ENCODE measurements at places on chromosomes 7 and 10. TPM values are rescaled to one million over a fixed set of nuclear protein-coding genes. Genes with fewer than 3 reads are reported as not detected.

- no peak for DNase-seq
- H3K27ac ChIP-seq, result no peak overlapping the region
- no peaks in the 10 kb centered on the region for H3K36me3 ChIP-seq
- no peaks in the 10 kb centered on the region for H3K27me3 ChIP-seq
- peaks cover 29% of the 10 kb centered on the region for H3K4me1 ChIP-seq
Observed at GRCh38 chr7:74584160-74584954, 73.2 kb upstream of the GTF2I start.

DNA sequence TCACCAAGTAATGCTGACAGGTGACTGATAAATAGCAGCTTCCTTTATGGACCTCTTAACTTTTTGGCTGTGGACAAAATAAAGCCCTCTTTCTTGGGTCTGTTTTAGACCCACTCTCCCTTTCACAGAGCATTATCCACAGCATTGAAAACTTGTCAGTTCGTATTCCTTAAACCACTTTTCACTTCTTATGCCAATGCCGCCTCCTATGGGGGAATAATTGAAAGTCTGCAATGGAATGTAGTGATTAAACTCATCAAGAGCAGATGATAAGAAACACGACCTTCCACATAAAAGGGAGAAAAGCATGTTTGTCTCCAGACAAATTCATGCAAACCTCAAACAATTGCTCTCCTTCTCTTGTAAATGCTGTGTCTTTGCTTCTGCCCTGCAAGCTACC is 153.4 kb downstream of the SORCS1 start:
- no peak overlapping the region for H3K4me3 ChIP-seq
- no peak overlapping the region for H3K27ac ChIP-seq
- H3K36me3 ChIP-seq, result no peaks in the 10 kb centered on the region
- H3K4me1 ChIP-seq, result no peaks in the 10 kb centered on the region

- no peaks in the 10 kb centered on the region for H3K27me3 ChIP-seq
- H3K4me3 ChIP-seq, result no peak overlapping the region
- H3K36me3 ChIP-seq, result no peaks in the 10 kb centered on the region
- H3K27ac ChIP-seq, result no peak overlapping the region
- DNase-seq, result no peak
Observed at GRCh38 chr7:41910940-41911600, 208.2 kb upstream of the INHBA start.

GRCh38 chr7:96179837-96180236 is 142.1 kb downstream of the SLC25A13 start:
- no peak for DNase-seq
- peaks cover 59% of the 10 kb centered on the region for H3K36me3 ChIP-seq
- no peak overlapping the region for H3K4me3 ChIP-seq
- no peak overlapping the region for H3K27ac ChIP-seq
- H3K4me1 ChIP-seq, result no peaks in the 10 kb centered on the region
- H3K27me3 ChIP-seq, result no peaks in the 10 kb centered on the region

The TAS2R16 gene
- not detected for total RNA-seq

The COL13A1 gene
- 13.5 TPM for total RNA-seq

GRCh38 chr7:75642810-75643486 is 95.8 kb downstream of the HIP1 start:
- peaks cover 14% of the 10 kb centered on the region for H3K4me1 ChIP-seq
- no peaks in the 10 kb centered on the region for H3K27me3 ChIP-seq
- DNase-seq, result peak; percentile 69

- DNase-seq, result no peak
- no peaks in the 10 kb centered on the region for H3K4me1 ChIP-seq
- no peak overlapping the region for H3K27ac ChIP-seq
- H3K36me3 ChIP-seq, result no peaks in the 10 kb centered on the region
- H3K4me3 ChIP-seq, result no peak overlapping the region
- no peaks in the 10 kb centered on the region for H3K27me3 ChIP-seq
Observed at GRCh38 chr7:44131173-44132029, 8.1 kb upstream of the POLD2 start.

- H3K4me3 ChIP-seq, result no peak overlapping the region
- H3K27ac ChIP-seq, result no peak overlapping the region
- H3K27me3 ChIP-seq, result no peaks in the 10 kb centered on the region
- no peaks in the 10 kb centered on the region for H3K4me1 ChIP-seq
- peaks cover 20% of the 10 kb centered on the region for H3K36me3 ChIP-seq
Observed at GRCh38 chr7:40041456-40041855, 91.4 kb downstream of the CDK13 start.

Measured in upper lobe of right lung (tissue), 1 donor.